Stimulated activated CD4-positive, alpha-beta T cell treated with anti-CD3 and anti-CD28 coated beads, TNF-alpha, amount 100 ng/mL, for 24 hours (primary cell): ENCODE measurements at places on chromosomes 16 and 17.

GRCh38 chr17:79630126-79630525 is 19.3 kb upstream of the RBFOX3 start:
- no peak for DNase-seq

DNA sequence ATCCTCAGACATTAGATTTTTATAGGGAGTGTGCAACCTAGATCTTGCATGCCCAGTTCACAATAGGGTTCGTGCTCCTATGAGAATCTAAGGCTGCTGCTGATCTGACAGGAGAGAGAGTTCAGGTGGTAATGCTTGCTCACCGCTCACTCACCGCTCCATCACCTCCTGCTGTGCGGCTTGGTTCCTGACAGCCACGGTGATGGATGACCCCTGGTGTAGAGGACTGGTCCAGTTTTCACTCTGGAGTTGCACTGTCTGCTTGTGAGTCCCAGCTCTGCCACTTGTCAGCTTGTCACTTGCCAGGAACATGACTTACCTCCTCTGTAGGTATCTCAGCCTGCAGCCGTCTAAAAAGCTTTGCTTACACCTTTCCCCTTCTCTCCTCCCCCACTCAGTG is 214.6 kb downstream of the SNX29 start:
- DNase-seq: no peak

DNA sequence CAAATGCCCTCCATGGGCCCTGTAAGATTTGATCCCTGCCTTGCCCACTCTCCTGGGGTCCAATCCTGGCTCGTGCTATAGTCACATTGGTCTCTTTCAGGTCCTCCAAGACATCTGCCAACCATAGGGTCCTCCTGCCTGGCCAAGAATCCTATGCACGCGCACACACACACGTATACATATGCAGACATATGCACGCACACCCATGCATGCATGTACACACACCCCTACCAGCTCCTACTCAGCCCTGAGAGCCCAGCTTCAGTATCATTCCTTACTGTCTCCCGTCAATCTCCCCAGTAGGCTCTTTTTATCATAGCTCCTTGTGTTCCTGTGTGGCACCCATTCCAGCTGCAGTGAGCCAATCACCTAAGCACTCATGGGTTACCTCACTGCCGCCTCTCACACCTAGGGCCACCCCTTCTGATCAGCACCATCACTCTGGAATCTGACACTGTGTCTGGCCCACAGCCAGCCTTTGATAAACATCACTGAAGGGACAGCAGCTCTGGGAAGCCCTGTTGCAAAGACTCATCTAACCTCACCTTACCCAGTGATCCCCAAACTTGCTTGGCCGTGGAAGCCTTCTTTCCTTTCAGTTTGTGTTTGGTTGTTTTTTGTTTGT is 7.9 kb upstream of the DNAH17 start:
- no peak for DNase-seq

DNA sequence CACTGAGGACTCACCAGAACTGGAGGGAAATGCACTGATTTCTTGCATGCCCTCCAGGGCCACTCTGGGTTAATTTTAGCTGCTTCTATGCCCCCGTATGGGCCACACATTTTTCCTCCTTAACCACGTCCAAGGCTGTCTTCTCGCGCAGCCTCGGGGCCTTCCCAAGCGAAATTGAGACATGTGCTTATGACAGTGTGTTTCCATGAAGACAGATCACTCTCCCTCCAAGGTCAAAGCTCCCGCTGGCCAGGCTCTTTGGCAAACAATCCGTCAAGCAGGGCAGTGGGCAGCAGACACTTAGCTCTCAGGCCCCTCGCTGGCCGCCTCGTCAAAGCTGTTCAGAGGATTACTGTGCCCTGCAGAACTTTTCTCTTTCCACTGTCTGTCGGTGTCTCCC is 243.0 kb upstream of the N4BP1 start:
- no peak for DNase-seq

DNA sequence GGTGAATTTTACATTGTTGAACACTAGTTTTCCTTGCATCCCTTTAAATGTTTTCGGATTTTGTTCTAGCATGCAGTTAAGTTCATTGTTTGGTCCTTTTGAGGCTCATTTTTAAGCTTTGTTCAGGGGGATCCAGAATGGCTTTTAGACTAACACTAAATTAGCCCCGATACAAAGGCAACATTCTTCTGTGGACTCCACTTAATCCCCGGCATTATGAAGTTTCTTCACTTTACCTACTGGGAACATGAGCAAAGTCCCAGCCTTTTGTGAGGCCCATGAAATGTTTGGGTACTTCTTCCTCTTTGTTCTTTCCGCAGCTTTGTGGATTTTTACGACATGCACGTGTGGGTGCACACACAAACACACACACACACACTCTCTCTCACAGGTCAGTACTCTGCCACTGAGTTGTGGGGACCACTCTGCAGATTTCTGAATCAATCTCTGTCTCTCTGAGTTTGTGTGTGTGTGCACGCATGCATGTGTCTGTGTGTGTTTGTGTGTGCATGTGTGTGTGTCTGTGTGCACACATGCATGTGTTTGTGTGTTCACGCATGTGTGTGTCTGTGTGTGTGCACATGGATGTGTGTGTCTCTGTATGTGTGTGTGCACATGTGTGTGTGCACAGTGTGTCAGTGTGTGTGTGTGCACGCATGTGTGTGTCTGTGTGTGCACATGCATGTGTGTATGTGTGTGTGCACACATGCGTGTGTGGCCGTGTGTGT is 240.4 kb upstream of the TNRC6C start:
- DNase-seq: no peak

GRCh38 chr16:52837251-52837650 is 215.4 kb downstream of the CHD9NB start:
- DNase-seq: no peak

- no peak for DNase-seq
Measured at GRCh38 chr16:25012525-25012991, 2.6 kb downstream of the ARHGAP17 start.

- DNase-seq: no peak
Measured at GRCh38 chr17:50209472-50210239, 8.2 kb upstream of the COL1A1 start.

GRCh38 chr17:76481071-76481655 is 13.8 kb downstream of the AANAT start:
- no peak for DNase-seq

GRCh38 chr17:42553866-42554249 is 1.1 kb downstream of the HSD17B1 start:
- DNase-seq: no peak

DNA sequence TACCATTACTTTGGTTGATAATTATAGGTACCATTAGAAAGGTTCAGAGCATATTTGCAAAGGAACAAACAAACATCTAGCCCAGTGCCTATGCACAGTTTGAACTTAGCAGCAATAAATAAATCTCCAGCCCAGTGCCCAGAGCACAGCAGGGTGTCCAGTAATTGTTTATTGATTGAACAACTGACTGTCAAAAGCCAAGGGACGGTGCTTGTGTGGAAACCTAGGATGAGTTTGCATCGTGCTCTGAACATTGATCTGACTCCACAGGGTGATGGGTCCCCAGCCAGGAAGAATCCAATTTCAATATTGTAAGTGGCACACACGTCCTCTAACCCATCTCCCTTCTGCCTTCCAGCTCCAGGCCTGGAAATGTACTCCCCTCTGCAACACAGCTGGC is 625.5 kb upstream of the C16orf82 start:
- DNase-seq: no peak

- DNase-seq: no peak
Measured at GRCh38 chr17:37527249-37527851, 37.7 kb downstream of the DUSP14 start.

DNA sequence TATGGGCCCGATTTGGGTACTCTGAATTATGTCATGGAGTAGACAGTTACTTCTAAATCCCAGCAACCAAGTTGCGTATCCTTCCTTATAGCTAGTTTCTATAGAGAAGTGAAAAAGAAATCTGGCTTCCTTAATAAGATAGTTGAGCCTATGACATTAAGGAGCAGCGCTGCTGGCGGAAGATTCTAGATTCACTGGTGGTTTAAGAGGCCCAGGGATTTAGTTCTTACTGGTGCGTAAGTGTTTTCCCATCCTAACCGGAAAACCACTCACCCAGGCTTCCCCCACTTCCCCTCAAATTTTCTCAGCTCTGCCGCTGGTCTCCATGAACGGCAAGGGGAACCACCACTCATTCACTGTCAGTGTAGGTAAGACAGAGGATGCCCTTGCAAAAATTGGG is 230.4 kb downstream of the CPPED1 start:
- no peak for DNase-seq

GRCh38 chr16:72300892-72301291 is 128.9 kb upstream of the PMFBP1 start:
- no peak for DNase-seq

DNA sequence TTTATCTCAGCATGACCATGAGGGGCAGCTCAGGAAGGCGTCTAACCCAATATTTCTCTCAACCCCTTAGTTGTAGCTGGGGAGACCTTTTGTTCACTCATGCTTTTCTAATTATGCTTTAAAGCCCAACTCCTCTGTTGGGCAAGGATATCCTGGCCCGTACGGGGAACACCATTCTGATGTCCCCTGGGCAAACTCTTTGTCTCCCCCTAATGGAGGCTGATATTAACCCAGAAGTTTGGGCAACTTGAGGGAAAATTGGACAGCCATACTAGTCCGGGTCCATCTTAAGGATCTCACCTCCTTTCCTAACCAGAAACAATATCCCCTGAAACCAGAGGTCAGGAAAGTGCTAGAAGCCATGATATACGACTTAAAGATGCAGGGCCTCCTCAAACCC is 143.7 kb upstream of the COX10 start:
- DNase-seq: no peak

DNA sequence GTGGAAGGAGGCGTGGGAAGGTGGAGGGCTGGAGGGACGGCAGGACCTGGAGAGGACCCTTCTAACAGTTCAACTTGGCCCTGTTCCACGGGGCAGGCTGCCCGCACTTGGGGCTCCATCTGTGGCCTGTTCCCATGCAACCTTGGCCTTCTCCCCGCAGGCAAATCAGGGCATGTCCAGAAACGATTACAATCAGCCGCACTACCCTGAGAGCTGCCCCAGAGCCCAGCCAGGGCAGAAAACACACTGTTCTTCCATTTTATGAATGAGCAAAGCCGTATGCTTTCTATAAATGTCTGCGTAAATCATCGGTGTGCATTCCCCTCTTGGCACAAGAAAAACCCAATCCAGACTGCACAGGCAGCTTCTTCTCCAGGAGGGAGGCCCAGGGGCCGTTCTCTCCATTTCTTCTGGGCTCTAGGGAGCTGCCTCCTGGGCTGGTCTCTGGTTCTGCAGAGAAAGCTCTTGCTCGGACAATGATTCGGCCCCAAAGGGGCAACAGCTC is 228.7 kb downstream of the SOX9 start:
- DNase-seq: no peak

DNA sequence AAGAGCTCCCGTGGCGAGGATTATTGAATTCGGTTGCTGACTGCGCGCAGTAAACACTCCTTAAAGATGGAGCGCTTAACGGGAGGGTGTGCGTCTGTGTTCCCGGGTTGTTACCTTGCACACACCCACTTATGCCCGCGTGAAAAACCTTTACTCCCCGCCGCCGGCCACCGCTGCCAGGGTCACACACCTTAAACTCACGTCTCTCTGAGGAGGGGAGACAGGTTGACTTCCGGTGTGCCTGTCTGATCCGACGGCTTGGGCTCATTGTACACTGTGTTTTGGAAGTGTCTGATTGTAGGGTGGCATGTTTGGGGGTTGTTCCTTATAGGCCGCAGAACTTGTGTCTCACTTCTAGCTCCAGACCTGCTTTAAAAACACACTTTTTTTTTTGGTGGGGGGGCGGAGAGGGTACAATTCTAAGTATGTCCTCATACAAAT is 66.8 kb downstream of the KPNA2 start:
- DNase-seq: no peak

DNA sequence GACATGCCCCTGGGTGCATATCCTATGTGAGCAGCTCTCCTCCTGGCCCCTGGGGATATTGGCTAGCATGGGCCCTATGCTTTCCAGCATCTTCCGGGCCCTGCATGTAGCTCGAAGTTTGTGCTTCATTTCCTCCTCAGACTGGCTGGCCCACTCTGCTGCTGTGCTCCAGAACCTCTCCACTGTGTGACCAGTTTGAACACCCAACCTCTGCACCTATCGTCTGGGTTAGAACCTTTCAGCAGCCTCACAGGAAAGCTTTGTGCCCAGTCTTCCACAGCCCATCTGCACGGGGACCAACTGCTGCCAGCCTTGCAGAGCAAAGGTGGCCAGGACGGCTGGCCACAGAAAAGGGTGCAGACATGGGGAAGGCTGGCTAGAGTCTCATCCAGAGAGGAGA is 10.2 kb upstream of the CLEC18B start:
- no peak for DNase-seq

- DNase-seq: no peak
Measured at GRCh38 chr17:75371339-75371738, 34.1 kb downstream of the GRB2 start.

DNA sequence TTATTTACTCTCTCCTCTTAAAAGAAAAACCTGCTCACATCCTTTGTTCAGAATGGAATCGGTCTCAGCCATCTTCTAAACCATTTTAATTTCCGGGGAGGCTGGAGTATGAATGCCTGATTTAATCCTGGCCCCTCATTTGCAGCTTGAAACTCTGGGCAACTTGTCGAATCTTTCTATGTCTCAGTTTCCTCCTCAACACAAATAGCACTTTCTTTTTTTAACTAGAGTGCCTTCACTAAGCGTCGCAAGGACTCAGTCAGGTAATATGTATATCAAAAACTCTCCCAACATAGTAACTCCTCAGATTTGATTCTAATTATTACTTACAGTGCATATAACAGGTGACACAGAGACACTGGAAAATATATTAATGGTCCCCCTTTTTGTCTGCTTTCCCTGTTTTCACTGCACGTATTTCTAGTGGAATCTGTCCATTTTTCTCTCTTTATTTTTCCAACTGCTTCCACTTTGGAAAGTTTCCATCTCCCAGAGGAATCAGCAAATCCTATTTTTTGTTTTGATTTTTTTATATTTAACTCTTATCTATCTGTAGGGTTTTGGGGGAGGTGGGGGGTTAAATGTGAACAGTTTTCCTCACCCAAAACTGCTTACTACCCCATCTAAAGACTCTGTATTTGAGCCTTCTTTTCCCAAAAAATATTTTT is 18.6 kb downstream of the SNN start:
- no peak for DNase-seq

- no peak for DNase-seq
Measured at GRCh38 chr16:47144559-47144877, 773 bp upstream of the NETO2 start.

- DNase-seq: no peak
Measured at GRCh38 chr17:76094046-76094445, 9.5 kb downstream of the EXOC7 start.

- no peak for DNase-seq
Measured at GRCh38 chr17:29585080-29585751, 4.2 kb downstream of the GIT1 start.

DNA sequence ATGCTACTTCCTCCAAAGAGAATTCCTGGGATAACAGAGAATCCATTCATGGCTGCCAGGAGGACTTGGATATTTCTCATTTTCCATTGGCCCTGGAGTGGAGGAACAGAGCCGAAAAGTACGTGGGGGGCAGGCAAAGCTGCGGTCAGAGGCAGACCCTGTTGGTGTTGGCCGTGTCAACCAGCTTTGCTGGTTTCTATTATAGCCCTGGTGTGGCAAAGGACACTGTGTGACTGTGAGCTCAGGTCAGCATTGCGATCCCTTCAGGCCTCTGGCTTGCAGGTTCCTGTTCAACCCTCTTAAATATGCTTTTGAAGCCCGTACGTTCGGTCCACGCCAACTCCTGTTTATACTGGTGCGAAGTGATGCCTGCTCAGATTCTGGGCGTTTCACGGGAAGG is 596.2 kb downstream of the MAF start:
- DNase-seq: no peak
